ENCODE measurements at places on chromosomes 5 and 9. TPM values are rescaled to one million over a fixed set of nuclear protein-coding genes. Genes with fewer than 3 reads are reported as not detected.

- peak; percentile 43 for DNase-seq
Measured at GRCh38 chr9:135480071-135480939, 723 bp downstream of the PPP1R26 start.

- DNase-seq: no peak
Measured at GRCh38 chr5:169408171-169408570, 107.2 kb upstream of the SLIT3 start.

DNA sequence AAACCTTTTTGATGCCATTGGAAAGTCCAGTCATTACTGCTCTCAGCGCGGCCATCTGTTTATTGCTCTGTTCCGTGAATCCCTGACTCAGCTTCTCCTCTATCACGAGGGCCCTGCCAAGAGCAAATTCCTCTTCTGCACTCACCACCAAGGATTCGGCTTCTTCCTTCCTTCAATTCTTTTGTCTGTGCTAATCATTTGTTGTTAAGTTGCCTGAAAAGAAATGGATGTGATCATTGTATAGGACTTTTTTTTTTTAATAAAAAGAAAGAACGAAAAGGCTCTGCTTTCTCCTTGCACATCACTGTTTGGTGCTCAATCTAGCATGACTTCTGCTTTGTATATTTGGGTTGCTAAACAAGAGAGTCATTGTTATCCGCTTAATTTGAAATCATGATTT, 128.7 kb upstream of the PIK3R1 start:
- DNase-seq: peak; percentile 65

DNA sequence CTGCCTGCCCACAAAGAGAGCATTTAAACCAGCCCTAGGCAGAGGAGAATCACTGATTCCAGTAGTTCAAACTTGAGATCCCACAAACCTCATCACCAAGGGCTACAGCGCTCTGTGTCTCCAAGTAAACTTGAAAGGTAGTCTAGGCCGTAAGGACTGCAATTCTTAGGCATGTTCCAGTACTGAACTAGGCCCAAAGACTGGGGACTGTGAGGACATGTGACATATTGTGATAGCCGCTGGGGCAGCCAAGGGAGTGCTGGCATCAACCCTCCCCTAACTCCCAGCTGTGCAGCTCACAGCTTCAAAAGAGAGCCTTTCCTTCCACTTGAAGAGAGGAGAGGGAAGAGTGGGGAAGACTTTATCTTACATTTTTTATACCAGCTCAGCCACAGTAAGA, 291.0 kb upstream of the PRR16 start:
- no peak for DNase-seq

DNA sequence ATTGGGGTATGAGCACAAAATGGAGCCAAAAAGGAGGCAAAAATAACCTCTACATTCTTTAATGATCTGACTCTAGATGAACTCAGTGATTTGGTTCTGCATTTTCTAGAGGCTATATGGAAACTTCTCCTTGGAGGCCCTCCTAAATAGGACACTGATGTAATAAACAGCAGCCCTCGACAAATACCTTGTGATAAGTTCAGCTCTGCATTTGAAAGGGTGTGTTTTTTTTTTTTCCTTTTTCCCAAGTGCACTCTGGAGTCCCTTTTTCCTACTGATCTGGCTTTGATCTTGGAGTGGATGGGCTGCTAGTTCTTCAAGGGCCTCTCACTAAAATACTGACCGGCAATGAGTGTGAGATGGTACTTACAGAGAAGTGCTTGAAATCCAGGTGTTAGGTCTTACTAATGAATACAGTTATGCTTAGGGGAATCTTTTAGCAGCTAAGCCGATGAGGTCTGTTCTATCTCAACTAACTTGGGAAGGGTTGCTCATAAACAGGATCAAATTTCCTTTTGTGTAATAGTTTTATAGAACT, 161.7 kb downstream of the MAST4 start:
- DNase-seq: no peak

DNA sequence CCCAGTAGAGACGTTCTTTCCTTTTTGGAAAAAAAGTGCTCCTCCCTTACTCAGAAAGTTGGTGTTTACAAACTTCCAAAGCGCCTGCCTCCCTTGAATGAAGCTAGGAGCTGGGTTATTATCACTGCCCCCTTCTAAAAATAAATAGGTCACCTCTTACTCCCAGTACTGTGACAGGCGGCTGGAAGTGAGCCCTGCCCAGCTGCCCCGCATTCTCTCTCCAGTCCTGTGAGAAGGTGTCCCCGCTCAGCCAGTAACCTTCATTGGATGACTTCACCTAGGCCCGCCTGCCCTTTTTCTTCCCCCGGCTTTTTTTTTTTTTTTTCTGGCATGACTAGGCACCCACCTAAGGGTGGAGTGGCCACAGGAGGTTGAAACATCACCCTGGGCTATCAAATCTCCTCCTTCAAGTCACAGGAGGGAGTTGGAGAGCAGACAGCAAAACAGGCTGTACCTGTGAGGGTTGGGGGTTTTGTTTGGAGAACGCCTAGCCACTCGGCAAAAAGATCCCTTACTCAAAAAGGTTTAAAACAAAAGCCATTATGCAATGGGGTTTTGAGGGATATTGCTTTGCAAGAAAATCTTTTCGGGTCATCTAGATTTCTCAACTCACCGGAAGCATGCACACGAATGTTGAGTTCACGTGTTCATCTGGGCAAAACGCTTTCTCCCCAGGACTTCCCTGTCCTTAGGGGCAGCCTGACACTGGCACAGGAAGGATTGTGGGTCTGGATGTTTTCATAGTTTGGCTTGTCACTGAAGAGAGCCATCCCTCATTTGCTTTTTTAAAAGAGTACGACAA, 43.3 kb upstream of the ZNF622 start:
- peak; percentile 67 for DNase-seq

GRCh38 chr5:1137567-1138444, 25.9 kb upstream of the SLC12A7 start:
- no peak for DNase-seq

- peak; percentile 56 for DNase-seq
Measured at GRCh38 chr5:43006424-43007202, 33.5 kb downstream of the ANXA2R start.

GRCh38 chr5:143865426-143866025, 53.6 kb downstream of the HMHB1 start:
- DNase-seq: no peak

DNA sequence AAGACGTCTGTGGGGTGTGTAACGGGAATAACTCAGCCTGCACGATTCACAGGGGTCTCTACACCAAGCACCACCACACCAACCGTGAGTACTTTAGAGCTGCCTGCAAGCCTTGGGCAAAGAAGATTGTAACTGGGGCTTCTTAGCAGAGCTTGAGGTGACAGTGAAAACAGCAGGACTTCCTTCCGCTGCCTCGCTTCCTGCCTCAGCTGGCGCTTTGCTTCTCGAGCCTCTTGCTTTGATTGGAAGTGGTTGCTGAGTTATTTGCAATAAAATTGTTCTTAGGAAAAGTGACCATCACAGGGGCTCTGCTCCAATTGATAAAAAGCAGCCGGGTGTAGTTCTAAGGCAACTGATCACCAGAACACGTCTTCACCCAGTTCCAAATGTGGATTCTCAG, 99.1 kb downstream of the ADAMTS16 start:
- no peak for DNase-seq

DNA sequence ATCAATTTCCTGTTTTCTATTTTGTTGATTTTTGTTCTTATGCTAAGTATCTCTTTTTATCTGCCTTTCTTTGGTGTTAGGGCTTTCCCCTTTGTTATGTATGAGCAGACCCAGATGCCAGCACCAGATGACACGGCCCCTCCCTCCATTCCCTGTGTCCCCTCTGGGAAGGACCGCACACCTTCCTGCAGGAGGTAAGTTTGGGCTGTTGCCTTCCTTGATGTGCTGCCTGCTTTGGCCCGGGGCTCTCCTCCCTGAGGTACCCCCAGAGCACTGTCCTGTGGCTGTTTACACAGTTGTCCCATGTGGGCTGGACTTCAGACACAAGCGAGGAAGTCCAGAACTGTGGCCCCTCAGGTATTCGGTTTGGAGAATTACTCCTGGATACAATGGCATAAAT, 343.8 kb upstream of the IRX1 start:
- DNase-seq: no peak

- no peak for DNase-seq
Measured at GRCh38 chr5:5025098-5025773, 114.9 kb upstream of the ADAMTS16 start.

GRCh38 chr9:33129886-33130881, 37.0 kb downstream of the B4GALT1 start:
- DNase-seq: no peak

DNA sequence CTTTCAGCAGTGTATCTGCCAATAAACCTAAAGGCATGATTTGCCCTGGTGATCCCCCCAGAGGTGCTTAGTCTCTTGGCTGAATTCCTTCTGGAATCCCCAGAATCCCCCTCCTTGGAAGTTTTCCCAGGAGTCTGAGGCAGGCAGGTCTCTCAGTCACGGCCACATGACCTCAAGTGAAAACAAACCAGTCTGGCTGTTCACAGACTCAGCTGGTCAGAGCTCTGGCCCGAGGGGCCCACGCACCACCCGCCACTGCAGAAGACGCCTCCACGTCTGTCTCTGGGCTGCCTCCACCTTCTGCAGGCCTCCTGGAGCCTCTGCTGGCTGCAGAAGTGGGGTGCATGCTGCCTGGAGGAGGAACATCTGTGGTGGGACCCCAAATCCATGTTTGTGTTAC, 52.5 kb downstream of the HRH2 start:
- no peak for DNase-seq

DNA sequence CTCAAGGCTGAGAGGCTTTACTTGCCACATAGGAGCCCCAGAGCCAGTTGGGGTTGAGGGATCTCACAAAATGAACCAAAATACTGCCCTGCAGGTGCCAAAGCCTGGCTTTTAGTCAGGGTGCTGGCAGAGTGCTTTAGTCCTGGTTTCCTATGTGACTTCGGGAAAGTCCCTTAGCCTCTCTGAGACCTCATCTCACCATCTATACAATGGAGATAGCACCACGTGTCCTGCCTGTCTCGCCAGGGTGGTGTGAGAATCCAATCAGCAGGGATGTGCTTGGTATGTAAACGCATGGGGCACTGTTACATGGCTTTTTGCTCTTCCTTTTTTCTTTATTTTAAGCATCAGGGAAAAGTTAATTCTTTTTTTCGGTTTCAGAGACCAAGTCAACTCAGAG, 68.3 kb downstream of the SHB start:
- no peak for DNase-seq

- DNase-seq: no peak
Measured at GRCh38 chr9:79688363-79688762, 116.6 kb downstream of the TLE4 start.

DNA sequence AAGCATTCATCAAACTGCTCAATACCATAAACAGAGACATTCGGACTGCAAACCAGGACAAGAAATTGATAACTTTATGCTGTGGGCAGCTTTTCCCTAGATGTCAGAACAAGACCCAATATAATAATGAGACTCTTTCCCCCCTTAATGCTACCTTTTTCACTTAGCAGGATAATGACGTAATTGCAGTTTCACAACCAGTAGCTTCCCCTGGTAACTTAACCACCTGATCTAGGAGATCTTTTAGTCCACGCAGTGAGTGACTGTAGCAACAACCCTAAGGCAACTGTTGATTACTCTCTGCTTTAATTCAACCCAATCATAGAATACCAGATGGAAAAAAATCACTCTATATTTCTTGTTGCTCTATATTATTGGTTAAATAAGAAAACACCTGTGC, 56.3 kb downstream of the APBA1 start:
- DNase-seq: no peak

GRCh38 chr5:107195890-107196395, 474.8 kb downstream of the EFNA5 start:
- no peak for DNase-seq

- DNase-seq: no peak
Measured at GRCh38 chr9:136512651-136513071, 29.8 kb upstream of the SEC16A start.

DNA sequence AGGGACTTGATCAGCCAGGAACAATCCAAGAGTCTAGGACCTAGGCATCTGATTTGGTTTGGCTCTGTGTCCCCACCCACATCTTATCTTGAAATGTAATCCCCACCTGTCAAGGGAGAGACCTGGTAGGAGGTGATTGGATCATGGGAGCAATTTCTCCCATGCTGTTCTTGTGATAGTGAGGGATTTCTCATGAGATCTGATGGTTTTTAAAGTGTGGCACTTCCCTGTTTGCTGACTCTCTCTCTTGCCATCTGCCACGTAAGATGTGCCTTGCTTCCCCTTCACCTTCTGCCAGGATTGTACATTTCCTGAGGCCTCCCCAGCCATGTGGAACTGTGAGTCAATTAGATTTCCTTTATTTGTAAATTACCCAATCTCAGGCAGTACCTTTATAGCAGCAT, 201.7 kb upstream of the ACTBL2 start:
- DNase-seq: peak; percentile 54

DNA sequence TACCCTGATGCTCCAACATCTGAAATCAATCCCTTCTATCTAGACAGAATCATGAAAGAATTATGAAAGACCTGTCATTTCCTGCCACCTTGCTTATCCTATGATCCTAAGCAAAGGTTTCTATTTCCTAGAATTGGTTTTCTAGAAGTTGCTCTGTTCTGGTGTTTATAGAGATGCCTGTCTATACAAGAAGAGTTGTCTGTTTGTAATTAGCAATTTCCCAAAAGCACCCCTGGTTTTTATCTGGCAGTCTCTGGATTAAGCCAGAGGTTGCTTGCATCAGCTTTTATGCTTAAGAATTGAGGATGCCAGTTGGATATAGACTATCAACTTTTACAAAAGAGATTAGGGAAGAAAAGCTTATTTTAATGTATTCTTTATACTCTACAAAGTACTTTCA, 133.0 kb upstream of the EFNA5 start:
- no peak for DNase-seq

- DNase-seq: peak; percentile 48
Measured at GRCh38 chr9:13427587-13427986, 148.1 kb upstream of the MPDZ start.

DNA sequence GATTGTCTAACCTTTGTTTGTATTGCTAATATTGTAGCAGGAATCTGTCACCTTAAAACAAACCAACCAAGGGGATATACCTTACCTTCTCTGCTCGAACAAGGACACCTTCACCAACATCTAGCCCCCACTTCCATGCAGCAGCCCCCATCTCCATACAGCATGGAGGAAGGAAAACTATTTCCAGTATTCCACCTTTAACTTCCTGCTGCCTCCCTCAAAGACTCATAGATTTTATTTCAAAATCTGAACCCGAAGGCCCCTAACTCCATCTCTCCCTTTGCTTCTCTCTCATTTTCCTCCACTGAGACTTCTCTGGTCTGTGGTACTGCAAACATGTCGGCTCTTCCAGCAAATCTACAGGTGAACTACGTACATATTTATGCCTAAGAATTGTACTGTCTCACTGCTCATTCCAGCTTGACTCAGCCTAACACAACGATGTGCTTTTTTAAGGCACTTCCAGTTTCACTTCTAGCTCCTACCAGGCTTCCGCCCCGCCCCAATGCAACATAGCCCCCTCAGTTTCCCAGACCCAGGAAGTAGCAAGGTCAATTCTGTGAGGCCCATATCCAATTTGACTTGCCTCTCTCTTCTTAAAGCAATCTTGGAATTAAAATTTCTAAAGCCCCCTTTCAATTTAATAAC, 70.7 kb upstream of the RNF38 start:
- peak; percentile 76 for DNase-seq

- no peak for DNase-seq
Measured at GRCh38 chr9:110999379-110999778, 38.9 kb downstream of the LPAR1 start.

The SH3GLB2 gene
- 18.1 TPM for total RNA-seq

The PTPRD gene
- not detected for total RNA-seq

The PCDHB6 gene
- 0.49 TPM for total RNA-seq

The REEP2 gene
- total RNA-seq: 0.32 TPM

The SH3GL2 gene
- total RNA-seq: 10.0 TPM

The WWC1 gene
- 6.1 TPM for total RNA-seq

The GLRA1 gene
- not detected for total RNA-seq

The DNLZ gene
- 35.9 TPM for total RNA-seq

The CCDC187 gene
- not detected for total RNA-seq

The IL7R gene
- total RNA-seq: 20.4 TPM

The ENTPD2 gene
- not detected for total RNA-seq

The CTNND2 gene
- 0.17 TPM for total RNA-seq

All from M059J (cell line).